ENCODE measurements at places on chromosomes 5 and 9.

DNA sequence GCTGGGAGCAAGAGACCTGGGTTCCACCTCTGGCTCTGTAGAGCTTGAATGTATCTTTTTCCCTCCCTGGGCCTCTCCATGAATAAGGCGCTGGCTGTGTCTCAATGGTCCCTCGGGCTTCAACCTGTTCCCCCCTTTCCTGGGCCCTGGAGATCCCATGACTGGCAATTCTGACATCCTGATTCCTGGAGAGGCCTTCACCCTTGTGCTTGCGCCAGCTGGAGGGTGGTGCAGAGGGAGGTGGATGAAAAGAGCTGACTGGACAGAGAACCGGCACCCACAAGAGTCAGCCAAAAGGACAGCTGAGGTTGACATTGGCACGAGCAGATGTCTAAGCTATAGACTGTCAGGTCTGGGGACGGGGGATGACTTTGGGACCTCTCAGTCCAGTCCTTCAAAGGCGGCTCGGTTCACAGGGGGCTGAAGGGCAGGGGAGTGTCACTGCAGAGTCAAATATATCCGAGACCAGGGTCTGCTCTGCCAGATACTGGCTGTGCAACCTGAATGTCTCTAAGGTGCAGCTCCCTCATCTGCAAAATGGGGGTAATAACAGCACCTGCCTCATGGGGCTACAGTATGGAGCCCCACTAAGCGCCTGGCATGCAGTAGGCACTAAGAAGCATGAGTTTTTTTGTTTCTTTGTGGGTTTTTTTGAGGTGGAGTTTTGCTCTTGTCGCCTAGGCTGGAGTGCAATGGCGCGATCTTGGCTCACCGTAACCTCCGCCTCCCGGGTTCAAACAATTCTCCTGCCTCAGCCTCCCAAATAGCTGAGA, 13.8 kb downstream of the DNM1 start:
- DNase-seq, result no peak

DNA sequence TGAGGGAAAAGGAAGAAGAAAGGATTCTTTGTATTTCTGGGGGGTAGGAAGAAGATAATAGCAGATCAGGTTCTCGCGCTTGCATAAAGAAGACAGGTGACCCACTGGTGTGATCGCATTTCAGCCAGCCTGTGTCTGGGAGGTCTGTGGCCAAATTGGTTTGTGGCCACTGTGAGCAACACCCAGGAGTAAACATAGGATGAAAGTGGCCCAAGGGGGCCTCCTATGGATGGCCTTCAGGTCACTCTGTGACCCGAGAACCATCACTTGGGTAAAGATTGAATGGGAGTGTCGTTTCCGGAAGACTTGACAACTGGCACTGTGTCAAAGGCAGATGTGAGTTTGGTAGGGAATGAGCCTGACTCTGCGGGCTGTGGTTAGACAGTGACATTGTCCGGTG, 34.2 kb downstream of the RAI14 start:
- no peak for DNase-seq

- DNase-seq, result no peak
These were observed 194.7 kb downstream of the FRMD3 start for GRCh38 chr9:83343366-83343999.

DNA sequence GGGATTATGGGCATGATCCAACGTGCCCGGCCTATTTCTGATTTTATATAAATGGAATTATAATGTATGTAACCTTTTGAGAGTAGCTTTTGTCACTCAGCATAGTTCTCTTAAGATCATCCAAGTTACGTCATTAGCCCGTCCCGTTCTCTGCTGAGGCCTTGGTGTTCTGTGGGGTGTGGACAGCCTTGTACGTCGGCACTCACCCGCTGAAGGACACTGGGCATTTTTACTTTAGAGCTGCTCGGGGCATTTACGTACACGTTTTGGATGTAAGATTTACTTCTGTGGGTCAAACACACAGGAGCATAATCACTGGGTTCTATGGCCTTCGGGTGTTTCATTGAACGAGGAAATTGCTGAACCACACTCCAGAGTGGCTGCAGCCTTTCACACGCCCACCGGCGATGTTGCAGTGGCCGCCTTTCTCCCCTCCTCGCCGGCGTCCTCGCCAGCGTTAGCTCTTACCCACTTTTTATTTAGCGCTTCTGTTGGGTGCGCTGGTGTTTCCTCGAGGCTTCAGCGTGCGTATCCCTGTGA, 101.8 kb downstream of the EHMT1 start:
- no peak for DNase-seq

DNA sequence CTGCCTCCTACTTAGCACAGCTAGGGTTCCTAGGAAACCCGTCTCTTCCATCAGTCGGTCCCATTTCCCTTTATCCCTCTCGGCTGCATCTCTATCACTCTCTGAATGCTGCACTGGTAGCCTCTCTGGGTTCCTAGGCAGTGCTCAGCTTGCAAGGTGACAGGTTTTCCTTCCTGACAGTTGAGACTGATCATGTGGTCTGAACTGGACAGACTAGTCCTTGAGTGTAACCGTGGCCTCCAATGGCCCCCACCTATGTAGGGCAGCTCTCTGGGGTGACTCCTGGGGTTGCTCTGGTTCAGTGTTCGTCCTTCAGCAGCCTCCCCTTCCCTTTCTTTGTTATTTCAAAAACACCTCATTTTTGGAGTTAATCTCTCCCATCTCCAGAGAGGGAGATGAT, 3.8 kb downstream of the TMEM8B start:
- DNase-seq, result no peak
